ENCODE measurements at places on chromosomes 16 and 17. TPM values are rescaled to one million over a fixed set of nuclear protein-coding genes. Genes with fewer than 3 reads are reported as not detected.

PIMREG gene
- 22.0 TPM for total RNA-seq

HP gene
- not detected for total RNA-seq

CLEC19A gene
- total RNA-seq = not detected

ZDHHC1 gene
- 0.29 TPM for total RNA-seq

DNAAF1 gene
- total RNA-seq = not detected

Data from activated CD4-positive, alpha-beta T cell treated with anti-CD3 and anti-CD28 coated beads, Interleukin-2, amount 10 ng/mL, durations not matched to agents 7 days and 5 days (primary cell).